ENCODE measurements at places on chromosomes 2 and 18. TPM values are rescaled to one million over a fixed set of nuclear protein-coding genes. Genes with fewer than 3 reads are reported as not detected.
A peak's percentile ranks its signal among the peaks of the same experiment; 100 is the strongest.

DNA sequence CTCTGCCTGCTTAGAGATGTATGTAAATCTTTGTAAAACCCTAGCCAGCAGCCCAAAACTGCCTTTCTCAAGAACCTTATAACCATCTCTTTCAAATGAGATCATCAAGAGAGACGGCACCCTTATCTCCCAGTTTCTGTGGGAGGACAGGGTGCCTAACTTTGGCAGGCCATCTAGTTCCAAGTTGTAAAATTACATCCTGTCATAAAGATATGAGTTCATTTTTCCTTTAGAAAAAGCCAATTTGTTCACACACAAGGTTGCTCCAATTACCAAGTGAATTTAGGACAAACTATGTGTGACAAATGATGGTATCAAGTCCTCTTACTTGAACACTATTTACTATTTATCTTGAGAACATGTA is 65.3 kb downstream of the MEMO1 start:
- DNase-seq, result no peak

DNA sequence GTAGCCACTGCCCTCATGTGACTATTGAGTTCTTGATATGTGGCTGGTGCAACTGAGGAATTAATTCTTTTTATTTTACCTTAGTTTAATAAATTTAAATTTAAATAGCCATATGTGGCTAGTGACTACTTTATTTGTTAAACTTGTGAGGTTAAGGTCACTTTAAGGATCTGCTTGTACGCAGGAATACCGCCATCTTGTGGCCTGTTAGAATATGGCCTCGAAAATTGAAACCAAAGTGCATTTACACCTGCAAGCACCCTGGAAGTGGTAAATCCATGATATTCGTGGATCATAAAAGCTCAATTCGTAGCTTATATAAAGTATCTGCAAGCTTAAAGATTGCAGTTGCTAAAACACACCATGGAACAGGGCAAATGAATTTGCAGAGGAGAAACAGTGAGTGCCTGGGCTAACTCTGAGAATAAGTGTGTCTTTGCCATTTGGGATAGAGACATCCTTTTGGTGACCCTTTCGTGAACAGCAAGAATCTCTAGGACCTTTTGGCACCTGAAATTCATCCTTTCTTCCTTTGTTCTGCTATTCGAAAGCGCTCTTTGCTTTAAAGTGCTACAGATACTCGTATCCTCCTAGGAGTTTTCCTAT is 59.9 kb upstream of the REG3A start:
- DNase-seq, result no peak

GRCh38 chr2:160584972-160585494 is 91.4 kb upstream of the RBMS1 start:
- DNase-seq, result no peak

DNA sequence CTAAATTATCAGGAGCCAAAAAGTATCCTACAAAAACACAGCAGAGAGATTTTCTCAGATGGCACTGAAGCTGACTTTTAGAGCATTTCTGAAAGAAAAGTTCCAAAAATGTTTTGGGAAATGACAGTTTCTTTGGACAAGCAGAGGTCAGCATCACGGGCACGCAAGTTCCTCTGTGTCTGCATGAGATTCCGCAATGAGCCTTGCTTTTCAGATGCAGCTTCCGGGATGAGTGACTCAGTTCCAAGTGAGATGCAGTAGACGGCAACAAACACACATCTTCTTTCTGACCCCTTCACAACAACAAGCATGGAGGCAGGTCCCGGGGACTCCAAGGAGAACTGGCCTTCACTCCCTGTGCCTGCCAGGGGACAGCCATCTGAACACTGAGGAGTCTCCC is 76.6 kb downstream of the EIPR1 start:
- DNase-seq, result no peak

- DNase-seq, result no peak
These were observed 112.7 kb downstream of the TMEM17 start for GRCh38 chr2:62393293-62393692.

DNA sequence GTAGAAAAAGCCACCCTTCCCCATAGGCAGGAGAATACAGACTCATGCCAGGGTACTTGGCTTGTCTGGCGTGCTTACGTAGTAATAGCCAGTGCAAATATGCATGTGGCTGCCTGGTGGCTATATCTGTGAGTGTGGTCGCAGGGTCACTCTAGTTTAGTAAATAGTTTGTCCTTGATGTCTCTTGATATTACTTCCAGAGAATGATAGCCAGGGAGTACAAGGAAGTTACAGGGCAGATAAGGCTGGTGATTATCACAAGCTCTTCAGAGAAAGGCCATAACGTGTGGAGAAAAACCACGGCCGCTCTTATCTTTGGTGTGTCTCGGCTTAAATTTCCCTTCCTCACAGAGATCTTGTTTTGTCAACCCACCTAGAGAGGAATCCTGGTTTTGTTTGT is 54.3 kb upstream of the SLC39A10 start:
- no peak for DNase-seq

DNA sequence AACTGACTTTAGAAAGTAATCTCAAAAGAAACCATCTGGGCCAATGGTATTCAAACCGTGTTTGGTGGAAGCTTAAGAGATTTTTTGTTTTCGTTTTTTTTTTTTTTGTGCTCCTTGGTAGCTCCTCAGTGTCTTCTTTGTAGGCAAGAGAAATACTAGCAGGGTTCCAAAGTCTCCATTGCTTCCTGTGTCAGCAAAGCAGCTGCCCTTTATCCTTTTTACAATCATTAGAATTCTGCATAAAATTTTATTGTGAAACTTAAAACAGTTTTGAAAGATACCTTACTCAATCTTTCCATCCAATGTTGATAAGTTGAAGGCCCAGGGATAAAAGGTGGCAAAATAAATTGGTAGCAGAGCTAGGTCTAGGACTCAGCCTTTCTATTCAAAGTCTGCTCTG is 479 bp downstream of the IL1F10 start:
- no peak for DNase-seq

- DNase-seq, result no peak
These were observed 24.4 kb downstream of the EHD3 start for GRCh38 chr2:31258351-31258750.

- DNase-seq, result no peak
These were observed 415.3 kb downstream of the HRH4 start for GRCh38 chr18:24875777-24876176.

DNA sequence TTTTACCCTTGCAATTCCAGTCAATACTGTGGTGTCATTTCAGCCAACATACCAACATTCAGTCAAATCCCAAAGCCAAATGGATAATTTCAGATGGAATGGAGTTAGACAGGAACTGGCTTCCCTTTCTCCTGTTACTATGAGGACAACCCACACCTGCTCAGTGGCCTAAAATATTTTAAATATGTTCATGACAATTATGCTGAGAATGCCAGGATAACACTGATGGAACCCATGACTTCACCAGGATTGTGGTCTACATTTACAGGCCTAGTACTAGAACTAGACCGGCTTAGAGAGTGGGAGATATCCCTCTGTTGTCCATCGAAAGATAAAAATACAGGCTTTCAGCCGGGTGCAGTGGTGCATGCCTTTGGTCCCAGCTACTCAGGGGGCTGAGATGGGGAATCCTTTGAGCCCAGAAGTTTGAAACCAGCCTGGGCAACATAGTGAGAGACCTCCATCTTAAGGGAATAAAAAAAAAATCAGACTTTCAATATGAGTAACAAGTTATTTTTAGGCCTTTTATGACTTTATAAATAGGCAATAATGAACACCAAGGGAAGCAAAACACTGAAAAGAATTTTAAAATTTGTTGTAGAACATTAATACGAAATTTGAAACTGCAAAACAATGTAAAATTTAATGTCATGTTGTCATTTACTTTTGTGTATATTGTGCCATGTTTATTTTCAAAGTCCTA is 14.2 kb downstream of the GPATCH11 start:
- no peak for DNase-seq

- no peak for DNase-seq
These were observed 117.8 kb upstream of the NRP2 start for GRCh38 chr2:205564346-205565141.

- no peak for DNase-seq
These were observed 28.3 kb downstream of the MYO7B start for GRCh38 chr2:127563458-127564428.

- DNase-seq, result peak; percentile 71
These were observed 634 bp downstream of the PTPRM start for GRCh38 chr18:7567474-7568425.

- DNase-seq, result no peak
These were observed 136.1 kb downstream of the SMAD7 start for GRCh38 chr18:48814490-48815178.

GRCh38 chr2:85436836-85437487 is 18.4 kb downstream of the SH2D6 start:
- no peak for DNase-seq

DNA sequence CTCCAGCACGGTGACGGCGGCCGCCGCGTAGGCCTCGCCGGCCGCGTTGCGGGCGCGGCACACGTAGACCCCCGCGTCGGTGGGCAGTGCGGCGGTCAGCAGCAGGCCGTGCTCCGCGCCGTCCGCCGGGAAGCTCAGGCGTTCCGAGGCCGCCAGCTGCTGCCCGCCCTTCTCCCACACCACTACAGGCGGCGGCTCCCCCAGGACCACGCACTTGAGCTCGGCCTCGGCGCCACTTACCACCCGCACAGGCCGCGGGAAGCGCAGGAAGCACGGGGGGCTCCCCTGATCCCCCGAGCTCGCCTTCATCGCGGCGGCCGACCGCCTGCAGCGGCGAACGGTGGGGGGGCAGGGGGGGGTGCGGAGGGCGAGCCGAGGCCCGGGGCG is 422 bp downstream of the OBSL1 start:
- no peak for DNase-seq

GRCh38 chr2:112666761-112667122 is 21.0 kb downstream of the SLC20A1 start:
- no peak for DNase-seq

DNA sequence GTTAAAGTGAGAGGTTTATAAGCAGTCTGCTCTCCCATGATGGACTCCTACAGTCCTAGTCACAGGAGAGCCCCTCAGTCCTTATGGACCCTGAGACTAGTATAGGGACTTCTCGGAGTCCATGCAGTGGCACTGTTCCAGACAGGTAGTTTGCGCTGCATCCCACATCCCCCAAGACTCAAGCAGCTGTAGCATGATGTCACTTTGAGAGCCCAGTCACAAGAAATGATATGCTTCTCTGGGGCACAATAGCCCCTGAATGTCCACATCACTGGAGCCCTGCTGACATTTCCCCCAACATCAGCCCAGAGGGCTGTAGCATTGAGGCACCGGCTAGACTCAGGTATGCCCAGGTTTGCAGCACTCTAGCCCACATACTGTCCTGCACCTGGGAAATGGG is 220.1 kb downstream of the OTX1 start:
- no peak for DNase-seq

DNA sequence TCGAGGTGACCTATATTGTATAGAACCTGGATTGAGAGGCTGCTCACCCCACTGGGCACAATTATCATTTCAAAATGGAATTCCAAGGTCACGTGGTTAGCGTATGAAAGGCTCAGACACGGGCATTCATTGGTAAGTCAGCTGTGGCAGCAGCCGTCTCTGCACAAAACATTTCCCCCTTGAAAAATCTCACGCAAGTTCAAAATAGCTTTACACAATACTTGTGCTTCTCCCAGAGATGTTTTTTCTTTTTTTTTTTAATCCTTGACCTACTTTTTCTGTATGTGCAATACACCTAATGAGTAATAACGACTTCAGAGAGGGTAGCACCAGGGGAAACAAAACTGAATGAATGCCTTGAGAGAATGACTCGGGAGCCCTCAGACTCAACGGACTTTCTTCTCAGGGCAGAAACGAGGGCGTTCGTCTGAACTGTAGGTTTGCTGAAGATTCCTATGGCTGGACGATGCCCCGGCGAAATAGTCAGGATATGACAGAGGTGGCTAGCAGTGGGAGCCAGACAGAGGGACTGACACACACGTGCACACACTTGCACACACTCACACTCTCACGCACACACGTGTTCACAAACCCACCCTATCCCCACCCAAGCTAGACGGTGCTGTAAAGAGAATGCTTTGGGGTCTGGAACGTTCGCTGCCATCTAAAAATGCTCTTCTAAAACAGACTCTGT is 77.8 kb downstream of the PDCL3 start:
- no peak for DNase-seq

DNA sequence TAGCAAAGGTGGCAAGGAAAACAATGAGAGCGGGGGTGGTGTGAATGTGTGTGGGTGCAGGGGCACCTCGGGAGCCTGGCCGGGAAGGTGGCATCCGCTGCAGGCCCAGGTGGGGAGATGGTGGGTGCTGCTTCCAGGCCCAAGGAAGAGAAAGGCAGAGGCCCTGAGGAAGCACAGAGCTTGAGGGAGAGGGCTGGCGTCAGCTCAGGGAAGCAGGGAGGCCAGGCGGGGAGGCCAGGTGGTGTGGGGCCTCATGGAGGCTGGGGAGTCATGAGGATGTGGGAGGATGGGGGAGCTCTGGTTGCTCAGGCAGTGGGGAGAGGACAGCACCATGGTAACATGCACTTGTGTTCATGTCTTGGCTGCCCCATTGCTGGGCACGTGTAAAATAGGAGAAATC is 43.3 kb downstream of the AGAP1 start:
- DNase-seq, result no peak

GRCh38 chr2:229282758-229283546 is 11.9 kb upstream of the PID1 start:
- DNase-seq, result peak; percentile 57

DNA sequence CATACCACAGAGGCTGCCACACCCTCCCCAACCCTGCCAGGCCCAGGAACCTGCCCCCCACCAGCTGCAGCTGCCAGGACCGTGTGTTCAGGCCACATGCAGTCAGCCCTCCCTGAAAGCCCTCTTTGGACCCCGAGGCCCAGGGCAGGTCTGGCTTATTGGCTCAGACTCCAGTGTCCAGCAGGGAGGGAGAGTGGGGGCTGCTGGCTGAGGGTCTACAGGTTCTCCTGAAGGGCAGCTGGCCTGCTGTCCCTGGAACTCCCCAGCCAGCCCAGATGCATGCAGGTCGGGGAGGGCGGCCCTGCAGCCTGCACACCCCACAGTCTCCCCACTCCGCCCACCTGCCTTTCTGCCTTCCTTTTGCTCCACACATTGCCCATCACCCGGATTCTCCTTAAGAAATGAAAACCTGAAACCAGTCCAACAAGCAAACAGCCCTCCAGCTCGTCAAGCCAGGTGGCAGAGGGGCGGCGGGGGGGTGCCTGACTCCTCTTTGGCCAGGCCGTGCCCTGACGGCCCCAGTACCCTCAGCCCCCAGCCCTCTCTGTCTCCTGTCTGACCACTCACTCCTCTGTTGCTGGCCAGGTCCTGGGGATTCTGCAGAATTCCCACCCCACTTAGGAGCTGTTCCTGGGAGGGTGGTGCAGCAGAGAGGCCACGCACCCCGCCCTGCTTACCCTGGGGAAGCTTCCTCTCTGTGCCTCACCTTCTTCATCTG is 18.0 kb downstream of the GPR35 start:
- DNase-seq, result peak; percentile 29

Gene DOK6
- total RNA-seq, result 2.8 TPM

Gene LINC00305
- not detected for total RNA-seq

Gene CRYGD
- 1.5 TPM for total RNA-seq

Gene UGT1A3
- total RNA-seq, result not detected

Gene MEP1B
- 0.72 TPM for total RNA-seq

Gene ZRANB3
- 7.1 TPM for total RNA-seq

Gene RGPD4
- 0.10 TPM for total RNA-seq

Gene KIAA2012
- total RNA-seq, result not detected

Gene EHD3
- total RNA-seq, result 4.8 TPM

Gene IL36RN
- not detected for total RNA-seq

Gene NDUFB3
- 40.8 TPM for total RNA-seq

Gene HJURP
- 0.07 TPM for total RNA-seq

Gene ITGAV
- total RNA-seq, result 98.1 TPM

Gene GRHL1
- 0.69 TPM for total RNA-seq

Gene VWA3B
- total RNA-seq, result 1.1 TPM

Gene RPRM
- 4.0 TPM for total RNA-seq

Gene LRRC30
- not detected for total RNA-seq

Measured in ovary (tissue), 10 donors.